Right atrium auricular region (tissue), 2 donors: ENCODE measurements at places on chromosomes 5 and 9.

GRCh38 chr9:112338561-112338960 is 5.1 kb upstream of the PTBP3 start:
- no peak for DNase-seq

GRCh38 chr9:83209188-83209731 is 146.3 kb upstream of the RASEF start:
- no peak for DNase-seq

- DNase-seq, result no peak
These were observed 171.4 kb downstream of the TLE1 start for GRCh38 chr9:81517954-81518353.

- no peak for DNase-seq
These were observed 5.5 kb downstream of the CSNK1G3 start for GRCh38 chr5:123517476-123517875.

- DNase-seq, result peak; percentile 83
These were observed 33.8 kb downstream of the MFAP3 start for GRCh38 chr5:154072414-154073171.

DNA sequence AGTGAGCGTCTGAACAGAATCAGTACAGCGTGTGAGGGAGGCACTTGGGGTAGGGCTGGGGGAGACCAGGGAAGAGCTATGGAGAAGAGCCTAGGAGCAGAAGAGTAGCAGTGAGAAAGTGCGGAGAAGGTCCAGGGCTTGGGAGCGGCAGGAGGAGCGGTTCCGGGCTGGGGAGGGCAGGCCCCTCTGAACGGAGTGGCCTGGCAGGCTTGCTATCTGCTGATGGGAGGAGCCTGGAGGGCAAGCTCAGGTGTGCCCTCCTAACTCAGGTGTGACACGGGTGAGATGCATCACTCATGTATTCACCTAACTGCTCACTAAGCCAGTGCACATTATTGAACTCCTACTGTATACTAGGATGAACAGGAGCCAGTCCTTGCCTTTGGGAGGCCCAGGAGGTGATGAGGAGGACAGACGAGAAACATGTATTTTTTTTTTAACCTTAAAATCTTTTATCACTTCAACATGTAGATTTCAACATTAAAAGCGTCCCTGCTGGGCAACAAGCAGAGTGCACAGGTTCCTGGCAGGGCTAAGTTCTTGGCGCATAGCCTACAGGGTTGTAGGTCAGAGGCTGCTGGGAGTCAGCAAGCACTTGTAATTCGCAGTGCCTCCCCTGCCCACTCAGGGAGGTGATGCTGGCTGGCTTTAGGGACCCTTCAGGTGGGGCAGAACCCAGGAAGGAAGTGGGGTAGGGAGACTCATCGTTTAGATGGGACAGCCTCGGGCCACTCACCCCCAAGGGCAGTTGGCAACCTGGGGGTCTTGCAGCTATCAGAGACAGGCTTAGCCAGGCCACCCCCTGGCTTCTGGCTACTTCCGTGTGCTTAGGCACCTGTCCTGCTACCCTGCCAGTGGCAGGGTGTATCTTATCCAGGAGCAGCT is 55.5 kb downstream of the TMOD1 start:
- peak; percentile 76 for DNase-seq

DNA sequence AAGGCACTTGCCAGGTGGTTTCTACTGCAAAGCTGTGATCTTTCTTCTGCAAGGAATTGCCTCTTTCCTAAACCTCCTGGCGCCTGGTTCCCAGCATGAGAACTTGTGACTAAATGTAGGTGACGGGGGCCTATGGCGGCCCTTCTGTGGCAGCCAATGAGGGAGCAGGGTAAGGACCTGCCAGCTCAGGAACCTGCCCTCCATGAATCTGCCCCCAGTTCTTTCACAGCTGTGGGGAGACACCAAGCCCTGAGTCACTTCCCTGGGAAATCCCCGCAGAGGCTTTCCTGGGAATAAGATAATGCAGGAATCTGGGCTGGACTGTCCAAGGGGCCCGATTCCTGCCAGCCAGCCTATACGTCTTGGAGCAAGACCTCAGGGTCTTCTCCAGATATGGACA is 56.7 kb upstream of the CTNNA1 start:
- no peak for DNase-seq

DNA sequence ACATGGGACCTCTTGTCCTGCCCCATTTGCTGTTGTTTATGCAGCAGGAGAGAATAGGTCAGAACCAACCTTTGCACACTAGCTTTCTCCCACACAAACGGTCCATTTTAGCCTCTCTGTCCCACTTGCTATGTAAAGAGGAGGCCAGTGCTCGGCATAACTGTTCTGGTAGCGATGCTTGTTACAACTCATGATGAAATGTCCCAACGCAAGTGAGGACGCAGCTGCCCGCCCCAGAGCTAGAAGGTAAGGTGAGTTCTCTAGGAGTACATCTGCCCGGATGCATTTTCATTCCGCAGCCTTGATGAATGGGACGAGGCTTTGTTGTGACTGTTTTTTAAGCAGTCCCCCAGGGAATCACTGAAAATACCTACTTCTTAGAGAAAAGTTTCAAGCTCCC is 14.1 kb downstream of the S1PR3 start:
- DNase-seq, result no peak

DNA sequence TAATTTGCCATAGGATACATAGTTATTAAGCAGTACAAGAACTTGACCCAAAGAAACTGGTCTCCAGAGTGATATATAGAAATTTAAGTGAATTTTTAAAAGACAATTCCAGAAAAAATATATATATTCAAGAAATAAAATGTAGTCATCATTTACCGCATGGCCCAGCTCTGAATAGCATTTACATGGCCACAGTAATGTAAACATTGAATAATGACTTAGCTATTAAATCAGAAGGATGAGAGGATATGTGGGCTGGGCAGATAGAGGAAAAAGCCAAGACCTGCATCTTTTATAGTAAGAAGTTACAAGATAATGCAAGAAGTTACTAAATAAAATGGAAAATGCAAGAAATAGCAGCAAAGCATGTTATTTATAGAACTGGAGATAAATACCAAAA is 405.2 kb upstream of the WWC1 start:
- no peak for DNase-seq

- DNase-seq, result no peak
These were observed 356.9 kb upstream of the NUDT12 start for GRCh38 chr5:103919506-103919905.

DNA sequence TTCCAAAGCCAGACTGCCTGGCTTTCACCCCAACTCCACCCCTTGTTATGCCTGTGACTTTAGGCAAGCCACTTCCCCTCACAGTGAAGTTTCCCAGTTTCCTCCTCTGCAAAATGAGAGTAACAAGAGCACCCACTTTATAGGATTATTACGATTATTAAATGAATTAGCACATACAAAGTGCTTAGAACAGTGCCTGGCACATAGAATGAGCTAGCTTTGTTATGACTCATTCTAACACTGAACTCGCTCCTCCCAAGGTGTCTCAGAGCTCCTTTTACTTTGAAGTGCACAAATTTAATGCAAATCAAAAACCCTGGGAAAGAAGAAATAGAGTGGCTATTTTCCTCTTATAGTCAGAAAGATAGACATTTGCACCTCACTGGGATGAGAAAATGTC is 34.3 kb downstream of the DNAH5 start:
- no peak for DNase-seq

- DNase-seq, result no peak
These were observed 1.3 kb downstream of the ENHO start for GRCh38 chr9:34521406-34522045.

DNA sequence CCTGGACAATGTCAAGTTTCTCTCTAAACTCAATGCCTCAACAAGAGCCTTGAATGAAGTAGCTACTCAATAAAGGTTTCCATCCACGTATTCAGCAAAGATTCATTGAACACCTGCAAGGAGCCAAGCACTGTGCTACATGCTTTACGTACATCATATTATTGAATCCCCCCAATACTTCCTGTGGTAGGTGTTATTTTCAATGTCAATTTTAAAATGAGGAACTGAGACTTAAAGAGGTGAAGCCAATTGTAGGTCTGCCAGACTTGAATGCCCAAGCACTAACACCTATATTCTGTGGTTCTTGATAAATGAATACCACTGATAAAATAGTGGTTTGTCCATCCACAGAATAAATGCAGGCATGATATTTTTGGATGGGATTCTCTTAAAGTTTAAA is 162.3 kb downstream of the DRD1 start:
- no peak for DNase-seq

DNA sequence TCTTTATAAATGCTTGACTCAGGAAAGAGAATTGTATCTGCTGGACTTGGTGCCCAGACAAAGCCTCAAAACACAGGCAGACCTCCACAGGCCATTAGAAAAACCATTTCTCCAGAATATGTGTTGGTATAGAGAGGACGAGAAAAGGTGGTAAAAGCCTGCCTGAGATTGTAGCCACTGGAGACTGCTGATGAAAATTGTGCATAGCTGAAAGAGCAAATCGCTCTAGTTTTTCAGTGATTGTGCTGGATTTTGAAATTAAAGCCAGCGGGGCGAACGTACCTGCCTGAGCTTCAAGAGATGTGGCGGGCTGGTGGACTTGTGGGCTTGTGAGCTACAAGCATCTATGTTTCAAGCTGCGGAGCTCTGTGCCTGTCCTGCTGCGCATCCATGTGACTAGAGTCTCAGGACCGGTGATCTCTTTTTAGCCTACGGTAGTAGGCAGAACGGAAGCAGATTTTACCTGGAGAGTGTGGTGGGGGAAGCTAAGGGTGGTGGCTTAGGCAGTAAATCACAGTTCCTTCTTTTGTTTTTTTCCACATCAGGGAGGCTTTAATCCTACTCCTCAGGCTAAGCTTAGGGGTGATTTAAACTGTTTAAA is 193.6 kb downstream of the SREK1 start:
- no peak for DNase-seq

GRCh38 chr5:22108545-22108944 is 744.6 kb downstream of the CDH12 start:
- no peak for DNase-seq

DNA sequence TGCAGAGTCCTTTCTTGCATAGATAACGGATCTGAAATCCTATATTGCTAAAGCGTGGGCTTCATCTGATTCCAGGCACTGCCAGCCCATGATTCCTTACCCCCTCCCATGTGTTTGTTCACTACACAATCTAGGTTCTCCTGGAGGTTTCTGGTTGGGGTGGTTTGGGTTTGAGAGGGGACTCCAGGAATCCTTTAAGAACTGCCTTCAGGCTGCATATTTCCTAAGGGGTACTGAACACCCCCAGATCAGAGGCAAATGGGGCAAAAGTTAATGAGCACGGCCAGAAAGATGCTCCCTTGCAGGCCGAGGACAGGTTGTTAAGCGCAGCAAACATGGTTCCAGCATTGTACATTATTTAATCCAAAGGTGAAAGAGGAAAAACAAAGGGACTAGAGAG is 9.9 kb downstream of the NR2F1 start:
- DNase-seq, result no peak

DNA sequence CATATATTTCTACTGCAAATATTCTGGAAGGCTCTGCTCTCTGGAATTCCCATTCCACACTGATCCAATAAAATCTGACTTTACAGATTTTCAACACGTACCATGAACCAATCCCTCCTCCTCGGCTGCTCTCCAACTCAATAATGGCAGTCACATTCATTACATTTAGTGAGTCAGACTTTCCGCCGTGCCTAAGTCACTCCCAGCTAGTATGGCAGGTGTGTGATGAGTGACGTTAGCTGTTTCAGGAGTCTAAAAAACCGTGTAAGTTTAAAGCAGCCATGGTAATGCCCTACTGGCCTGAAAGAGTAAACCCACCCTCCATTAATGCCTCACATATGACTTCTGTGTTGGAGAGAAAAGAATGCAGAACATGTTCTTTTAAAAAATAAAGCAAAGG is 3.3 kb downstream of the FBN2 start:
- DNase-seq, result no peak
